Prostate gland (tissue), 2 donors: ENCODE measurements at places on chromosomes 6 and 20. TPM values are rescaled to one million over a fixed set of nuclear protein-coding genes. Genes with fewer than 3 reads are reported as not detected.
A peak's percentile ranks its signal among the peaks of the same experiment; 100 is the strongest.

DNA sequence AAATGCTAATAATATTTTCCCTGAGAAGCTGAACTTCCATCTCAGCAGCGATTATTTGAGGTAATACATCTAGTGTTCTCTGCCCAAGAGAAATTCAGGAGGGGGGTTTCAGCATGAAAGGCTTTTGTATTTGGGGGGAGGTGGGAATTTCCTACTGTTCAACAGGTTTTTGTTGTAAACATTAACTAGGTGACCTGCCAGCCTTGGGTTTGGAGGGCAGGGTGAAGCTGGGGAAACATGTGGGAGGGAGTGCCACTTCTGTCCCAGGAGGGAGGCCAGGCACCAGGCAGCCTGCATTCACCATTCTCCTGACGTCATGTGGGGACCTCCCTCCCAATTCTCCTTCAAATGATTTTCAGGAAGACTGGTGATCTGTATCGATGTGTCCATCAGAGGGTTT, 37.7 kb upstream of the PKHD1 start:
- no peak for DNase-seq

GRCh38 chr6:129329678-129330077, 380.3 kb downstream of the ARHGAP18 start:
- no peak for DNase-seq

NNAT gene
- total RNA-seq: 0.41 TPM

DNA sequence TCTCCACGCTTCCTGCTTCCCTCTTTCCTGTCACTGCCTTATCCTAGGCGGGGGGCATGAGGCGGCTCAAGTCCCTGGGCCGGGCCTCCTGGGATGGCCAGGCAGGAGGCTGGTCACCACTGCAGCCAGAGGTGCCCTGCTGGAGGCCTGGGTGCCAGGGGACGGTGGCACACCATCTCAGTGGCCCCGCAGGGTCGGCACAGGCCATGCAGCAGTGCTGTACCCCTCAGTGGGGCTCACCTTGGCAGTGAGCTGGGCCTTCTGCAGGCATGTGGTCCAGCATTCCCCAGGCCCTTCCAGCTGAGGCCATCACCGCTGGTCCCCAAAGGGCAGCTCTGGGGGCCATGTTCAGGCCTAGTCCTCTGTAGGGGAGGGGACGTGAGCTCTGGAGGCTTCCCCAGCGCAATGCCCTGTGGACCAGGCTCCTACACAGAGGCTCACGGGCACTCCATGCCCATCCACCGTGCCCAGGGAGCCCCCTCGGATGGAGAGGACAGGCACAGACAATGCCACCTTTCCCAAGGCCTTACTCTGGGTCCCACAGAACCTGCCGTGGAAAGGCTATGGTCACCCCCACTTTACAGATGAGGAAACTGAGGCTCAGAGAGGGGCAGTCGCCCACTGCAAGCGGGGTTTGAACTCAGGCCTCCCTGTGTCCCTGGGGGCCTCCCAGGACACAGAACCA, 123.8 kb downstream of the TAF4 start:
- DNase-seq: no peak

TMEM200A gene
- 0.87 TPM for total RNA-seq

- no peak for DNase-seq
Observed at GRCh38 chr6:136134268-136134667, 115.8 kb downstream of the MTFR2 start.

GRCh38 chr6:149766156-149766769, 16.7 kb downstream of the PCMT1 start:
- peak; percentile 22 for DNase-seq

GRCh38 chr6:131773284-131773950, 34.4 kb upstream of the ENPP1 start:
- DNase-seq: no peak

IL17A gene
- not detected for total RNA-seq

- DNase-seq: no peak
Observed at GRCh38 chr20:40274912-40275533, 414.0 kb downstream of the MAFB start.

GRCh38 chr6:74749211-74750147, 456.4 kb downstream of the COL12A1 start:
- no peak for DNase-seq

DNA sequence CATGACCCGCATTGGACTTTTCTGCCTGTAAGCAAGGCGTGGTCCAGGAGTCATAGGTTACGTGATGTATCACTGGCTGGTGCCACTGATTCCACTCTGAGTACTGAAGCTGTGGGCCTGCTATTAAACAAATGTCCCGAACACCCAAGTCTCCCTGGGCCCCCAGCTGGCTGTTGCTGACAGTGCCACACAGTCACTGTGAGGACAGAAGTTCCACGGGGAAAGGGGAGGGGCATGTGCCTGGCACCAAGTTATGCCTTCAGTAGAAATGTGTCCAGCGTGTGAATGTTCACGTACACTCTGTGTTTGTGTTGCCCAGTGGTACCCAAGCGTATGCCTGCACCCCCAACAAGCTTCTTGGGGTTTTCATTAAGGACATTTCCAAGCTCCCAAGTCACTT, 171.4 kb upstream of the QKI start:
- no peak for DNase-seq
